Amniotic stem cell (primary cell): ENCODE measurements at places on chromosomes 7 and 10.

DNA sequence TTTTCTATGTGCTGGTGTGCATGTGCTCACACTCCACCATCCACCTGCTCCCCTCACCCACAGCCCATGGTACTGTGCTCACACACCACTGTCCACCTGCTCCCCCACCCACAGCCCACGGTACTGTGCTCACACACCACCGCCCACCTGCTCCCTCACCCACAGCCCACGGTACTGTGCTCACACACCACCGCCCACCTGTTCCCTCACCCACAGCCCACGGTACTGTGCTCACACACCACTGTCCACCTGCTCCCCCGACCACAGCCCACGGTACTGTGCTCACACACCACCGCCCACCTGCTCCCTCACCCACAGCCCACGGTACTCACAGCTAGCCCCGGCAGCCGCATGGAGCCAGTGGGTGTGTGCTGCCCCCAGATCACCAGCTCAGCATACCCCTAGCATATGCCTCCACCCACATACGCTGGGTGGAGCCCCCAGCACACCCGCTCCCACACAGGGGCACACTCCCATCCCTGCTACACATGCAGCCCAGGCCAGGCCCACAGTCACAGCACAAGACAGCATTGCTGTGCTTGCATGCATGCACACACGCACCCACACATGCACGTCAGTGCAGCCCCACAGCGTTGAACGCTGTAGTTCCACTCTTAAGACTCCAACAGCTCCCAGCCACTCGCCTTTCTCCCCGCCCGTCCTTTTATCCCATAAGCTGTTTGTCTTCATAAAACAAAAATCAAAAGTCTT, 62.0 kb downstream of the PAX2 start:
- no peak for DNase-seq

GRCh38 chr10:111830359-111830758, 353.2 kb downstream of the GPAM start:
- no peak for DNase-seq

DNA sequence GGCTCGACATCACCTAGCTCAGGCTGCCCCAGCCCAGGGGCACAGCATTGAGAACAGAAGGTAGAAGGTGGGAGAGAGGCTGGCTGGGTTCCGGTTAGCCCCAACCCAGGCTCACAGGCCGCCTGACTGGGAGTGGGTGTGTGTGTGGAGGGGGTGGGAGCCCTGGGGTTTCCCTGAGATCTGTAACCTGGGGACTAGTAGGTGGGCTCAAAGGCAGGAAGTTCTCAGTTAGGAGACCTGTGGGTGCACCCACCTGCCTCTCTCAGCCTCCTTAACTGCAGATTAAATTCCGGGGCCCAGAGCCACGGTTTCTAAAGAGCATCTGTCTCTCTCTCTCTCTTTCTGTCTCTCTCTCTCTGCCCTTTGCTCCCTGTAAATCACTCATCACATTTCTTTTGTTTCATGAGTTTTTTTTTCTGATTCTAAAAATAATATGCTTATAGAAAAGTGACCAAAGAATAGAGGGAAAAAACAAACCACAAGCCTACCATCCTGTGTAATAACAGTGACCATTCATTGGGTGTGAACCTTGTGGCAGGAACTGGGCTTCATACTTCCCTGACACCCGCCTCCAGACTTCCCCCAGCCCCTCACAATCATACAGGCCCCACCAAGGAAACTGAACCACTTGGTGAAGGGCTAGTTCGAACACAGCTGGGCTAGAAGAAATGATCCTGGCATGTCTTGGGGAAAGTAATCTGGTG, 83.4 kb upstream of the SMNDC1 start:
- no peak for DNase-seq

- no peak for DNase-seq
These were observed 238.2 kb downstream of the CELF2 start for GRCh38 chr10:11255796-11256444.

DNA sequence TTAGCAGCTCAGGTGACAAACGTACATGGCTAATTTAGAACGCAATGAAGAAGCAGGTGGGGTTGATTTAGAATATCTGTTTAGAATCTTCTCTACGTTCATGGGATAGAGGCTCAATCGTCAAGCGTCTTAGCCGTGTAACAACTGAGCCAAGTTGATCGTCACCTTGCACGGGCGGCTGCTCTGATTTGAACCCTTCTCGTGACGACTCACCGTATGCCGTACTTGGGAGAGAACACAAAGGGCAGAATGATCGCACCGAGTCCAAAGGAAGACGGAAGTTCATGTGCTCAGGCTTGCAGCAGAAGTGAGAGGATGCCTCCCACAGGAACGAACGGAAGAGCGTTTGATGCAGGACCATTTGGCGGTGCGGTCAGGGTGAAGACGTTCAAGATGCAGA, 108.3 kb upstream of the TCERG1L start:
- no peak for DNase-seq

GRCh38 chr7:99396418-99397296, 11.7 kb downstream of the PDAP1 start:
- no peak for DNase-seq

GRCh38 chr7:103447073-103447960, 1.3 kb upstream of the SLC26A5 start:
- no peak for DNase-seq

- no peak for DNase-seq
These were observed 43.7 kb downstream of the ELFN1 start for GRCh38 chr7:1713502-1714484.

GRCh38 chr10:124025660-124026588, 67.5 kb downstream of the CHST15 start:
- DNase-seq: no peak

- DNase-seq: peak; percentile 11
These were observed 91.0 kb downstream of the ALOX5 start for GRCh38 chr10:45464958-45465567.

GRCh38 chr10:118816471-118817168, 61.9 kb upstream of the CACUL1 start:
- DNase-seq: no peak

DNA sequence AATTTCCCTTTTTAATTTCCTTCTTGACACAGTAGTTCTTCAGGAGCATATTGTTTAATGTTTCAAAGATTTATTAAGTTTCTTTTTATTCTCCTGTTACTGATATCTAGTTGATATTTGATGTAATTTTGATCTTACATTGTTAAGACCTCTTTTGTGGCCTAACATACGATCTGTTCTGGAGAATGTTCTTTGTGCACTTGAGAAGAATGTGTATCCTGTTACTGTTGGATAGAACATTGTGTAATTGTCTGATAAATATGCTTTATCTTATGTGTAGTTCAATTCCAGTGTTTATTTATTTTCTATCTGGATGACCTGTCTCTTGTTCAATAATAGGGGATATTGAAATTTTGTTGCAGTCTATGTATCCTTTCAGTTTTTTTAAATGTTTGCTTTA, 106.7 kb downstream of the ITGB1 start:
- DNase-seq: no peak

DNA sequence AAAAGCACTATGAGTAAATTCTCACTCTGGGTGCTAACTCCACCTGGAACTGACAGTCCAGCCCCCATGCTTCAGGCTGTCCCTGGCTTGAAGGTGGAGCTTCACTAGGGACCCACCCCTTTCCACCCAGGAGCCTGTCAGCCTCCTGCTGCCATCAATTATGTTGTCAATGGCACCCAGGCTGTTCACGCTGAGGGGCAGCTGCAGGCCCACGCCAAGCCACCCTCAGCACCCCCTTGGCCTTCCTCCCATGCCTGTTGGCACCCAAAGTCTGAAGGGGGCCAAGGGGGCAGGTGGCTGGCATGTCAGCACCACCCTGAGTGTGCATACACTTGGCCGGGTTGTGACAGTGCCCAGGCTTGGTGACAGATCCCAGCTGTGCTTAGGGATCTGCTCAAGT, 149.3 kb downstream of the NXPH1 start:
- no peak for DNase-seq

DNA sequence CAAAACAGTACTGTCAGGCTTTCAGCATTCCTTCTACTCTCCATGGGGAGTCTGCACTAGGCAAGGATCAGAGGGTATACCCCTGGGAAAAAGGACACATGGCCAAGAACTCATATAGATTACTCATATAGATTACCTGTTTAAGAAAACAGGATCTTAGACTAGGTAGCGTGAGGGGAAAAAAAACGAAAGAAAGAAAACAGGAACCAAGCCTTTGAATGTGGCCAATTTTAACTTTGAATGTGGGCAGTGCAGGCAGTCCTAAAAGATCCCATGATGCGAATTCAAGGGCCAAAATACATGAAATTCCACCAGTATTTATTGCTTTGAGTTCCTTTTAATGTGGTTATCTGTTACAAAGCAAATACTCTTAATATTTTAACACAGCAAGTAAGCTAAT, 108.6 kb upstream of the TAC1 start:
- no peak for DNase-seq

- no peak for DNase-seq
These were observed 126.5 kb upstream of the VKORC1L1 start for GRCh38 chr7:65746398-65746669.

DNA sequence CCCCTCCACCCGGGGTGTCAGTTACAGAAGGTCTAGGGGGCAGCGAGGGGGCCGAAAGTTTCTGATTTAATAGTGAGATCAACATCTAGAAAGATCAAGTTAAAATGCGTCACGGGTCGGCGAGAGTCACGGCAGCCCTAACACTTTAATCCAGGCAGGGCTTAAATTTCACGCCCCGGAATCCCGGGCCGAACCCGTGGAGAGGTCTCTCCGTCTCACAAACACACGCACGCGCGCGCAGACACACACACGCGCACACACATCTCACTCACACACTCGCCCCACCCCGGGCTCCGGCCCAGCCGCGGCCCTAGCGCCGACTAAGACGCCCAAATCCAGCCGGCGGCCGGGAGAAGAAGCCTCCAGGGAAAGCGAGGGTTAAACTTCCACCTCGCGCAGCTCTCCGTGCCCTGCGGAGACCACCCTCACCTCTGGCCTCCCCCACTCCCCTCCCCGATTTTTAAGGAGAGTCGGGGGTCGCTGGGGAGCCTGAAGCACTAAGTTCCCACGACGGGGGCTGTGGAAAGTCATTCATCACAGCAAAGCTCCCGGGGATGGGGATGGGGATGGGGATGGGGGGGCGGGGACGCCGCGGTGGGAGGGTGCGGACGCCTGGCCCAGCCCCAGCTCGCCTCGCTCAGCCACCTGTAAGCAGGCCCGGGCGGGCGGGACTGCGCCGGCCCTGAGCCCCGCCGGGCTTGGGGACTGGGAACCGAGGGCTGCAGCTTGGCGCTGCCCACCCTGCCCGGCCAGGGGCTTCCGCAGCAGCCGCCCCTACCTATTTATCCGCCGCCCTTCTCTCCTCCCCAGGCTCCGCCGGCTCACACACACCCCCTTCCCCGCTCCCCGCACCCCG, 1.6 kb downstream of the PDGFA start:
- DNase-seq: peak; percentile 62

DNA sequence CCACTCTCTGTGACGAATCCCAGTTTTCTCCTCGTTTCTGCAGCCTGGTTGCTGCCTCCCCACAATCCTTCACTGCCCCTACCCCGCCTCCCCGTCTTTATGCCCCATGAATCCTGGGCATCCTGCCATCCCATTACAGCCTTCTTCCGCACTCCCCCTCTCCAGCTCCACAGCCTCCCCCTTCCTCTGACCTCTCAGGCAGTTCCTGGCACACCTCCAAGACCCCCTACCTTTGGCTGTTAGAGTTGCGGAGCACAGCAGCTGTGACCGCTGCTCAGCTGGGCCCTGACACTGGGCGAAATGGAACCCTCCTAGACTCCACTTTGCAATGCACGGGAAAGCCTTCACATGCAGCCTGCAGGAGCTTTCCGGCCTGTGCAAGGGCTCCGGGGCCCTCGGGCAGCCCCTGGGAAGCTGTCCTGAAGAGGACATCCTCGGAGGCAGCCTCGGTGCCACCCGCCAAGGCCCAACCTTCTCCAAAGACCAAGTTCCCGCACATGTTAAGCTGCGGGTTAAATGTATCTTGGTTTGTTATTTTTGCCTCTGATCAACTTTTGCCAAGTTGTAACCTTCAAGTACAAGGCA, 400.7 kb upstream of the MKI67 start:
- DNase-seq: no peak

GRCh38 chr7:11369696-11370095, 396.0 kb downstream of the PHF14 start:
- DNase-seq: no peak

DNA sequence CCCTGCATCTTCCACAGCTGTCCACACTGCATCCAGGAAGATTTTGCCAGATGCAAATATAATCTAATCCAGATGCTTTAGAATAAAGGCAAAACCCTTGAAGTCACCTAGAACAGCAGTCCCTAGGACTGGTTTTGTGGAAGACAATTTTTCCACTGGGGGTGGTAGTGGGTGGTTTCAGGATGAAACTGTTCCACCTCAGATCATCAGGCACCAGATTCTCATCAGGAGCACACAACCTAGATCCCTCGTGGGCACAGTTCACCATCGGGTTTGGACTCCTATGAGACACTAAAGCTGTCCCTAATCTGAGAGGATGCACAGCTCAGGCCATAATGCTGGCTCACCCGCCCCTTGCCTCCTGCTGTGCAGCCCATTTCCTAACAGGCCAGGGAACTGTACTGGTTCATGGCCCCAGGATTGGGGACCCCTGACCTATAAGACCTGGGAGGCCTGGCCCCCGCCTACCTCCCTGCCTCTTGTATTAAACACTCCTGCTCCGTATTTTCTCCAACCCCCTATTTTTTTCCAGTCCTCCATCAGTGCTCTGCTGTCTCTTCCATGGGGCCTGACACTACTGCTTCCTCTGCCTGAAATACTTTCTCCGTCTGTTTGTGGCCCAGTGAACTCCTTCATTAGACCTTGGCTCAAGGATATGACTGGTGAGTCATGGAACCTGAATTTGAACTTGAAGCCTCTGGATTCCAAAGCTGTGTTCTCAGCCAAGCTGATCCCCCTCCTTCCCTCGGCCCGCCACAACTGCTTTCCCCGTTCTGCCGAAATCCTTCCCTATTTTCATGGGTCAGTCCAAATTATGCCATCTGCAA, 79.9 kb upstream of the RHEB start:
- DNase-seq: peak; percentile 67

DNA sequence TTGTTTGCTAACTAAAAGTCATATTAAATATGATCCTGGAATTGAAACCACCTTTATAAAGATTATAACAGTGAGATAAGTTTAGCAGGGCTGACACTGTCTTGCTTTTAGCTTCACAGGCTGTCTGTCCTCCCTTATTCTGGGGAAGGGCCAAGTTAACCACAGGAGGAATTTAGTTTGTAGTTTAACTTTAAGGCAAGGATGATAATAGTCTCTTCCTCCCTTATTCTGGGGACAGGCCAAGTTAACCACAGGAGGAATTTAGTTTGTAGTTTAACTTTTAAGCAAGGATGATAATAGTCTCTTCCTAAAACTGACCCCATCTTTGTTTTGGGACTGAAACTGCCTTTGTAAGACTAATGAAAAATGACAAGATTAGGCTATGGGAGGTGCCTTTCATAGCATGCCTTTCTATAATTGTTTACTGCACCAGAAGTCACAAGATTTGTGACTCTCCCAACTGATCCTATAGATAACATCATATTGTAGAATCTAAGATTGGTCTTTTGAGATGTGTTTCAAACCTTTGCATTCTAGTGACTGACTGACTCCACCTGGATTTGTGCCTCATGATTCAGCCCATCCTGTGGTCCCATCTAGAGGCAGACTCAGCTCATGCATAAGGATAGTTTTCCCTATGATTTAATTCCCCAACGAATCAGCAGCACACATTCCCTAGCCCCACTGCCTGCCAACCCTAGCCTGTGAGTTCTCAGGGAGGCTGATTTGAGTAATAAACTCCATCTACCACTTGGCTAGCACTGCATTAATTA, 212.0 kb downstream of the MAGI2 start:
- no peak for DNase-seq

- DNase-seq: no peak
These were observed 162.9 kb downstream of the CREB5 start for GRCh38 chr7:28575241-28575643.
